ENCODE measurements at places on chromosomes 1 and 21.

- DNase-seq = peak; percentile 95
Measured at GRCh38 chr1:115062542-115063004, 26.7 kb downstream of the TSPAN2 start.

- DNase-seq = no peak
Measured at GRCh38 chr1:115479055-115479482, 141.0 kb upstream of the NGF start.

- DNase-seq = no peak
Measured at GRCh38 chr1:54080598-54081049, 27.2 kb downstream of the TCEANC2 start.

DNA sequence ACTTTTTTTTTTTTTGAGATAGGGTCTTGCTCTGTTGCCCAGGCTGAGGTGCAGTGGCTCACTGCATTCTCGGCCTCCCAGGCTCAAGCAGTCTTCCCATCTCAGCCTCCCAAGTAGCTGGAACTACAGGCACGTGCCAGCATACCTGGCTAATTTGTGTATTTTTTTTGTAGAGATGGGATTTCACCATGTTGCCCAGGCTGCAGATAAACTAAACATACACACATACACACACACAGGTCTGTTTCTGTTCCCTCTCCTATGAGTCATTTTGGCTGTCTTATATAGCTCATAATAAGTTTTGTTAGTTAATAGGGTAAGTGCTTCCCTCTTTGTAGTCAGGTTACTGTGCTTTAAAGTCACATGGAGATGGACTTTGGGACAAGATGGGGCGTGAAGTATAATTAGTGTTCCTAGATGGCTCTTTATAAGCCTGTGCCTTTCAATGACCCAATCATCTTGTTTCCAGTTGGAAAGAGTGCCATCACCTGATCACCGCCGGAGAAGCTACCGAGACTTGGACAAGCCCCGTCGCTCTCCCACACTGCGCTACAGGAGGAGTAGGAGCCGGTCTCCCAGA, 9.1 kb downstream of the PRPF38A start:
- DNase-seq = no peak

GRCh38 chr1:34840426-34840825, 19.1 kb downstream of the SMIM12 start:
- no peak for DNase-seq

DNA sequence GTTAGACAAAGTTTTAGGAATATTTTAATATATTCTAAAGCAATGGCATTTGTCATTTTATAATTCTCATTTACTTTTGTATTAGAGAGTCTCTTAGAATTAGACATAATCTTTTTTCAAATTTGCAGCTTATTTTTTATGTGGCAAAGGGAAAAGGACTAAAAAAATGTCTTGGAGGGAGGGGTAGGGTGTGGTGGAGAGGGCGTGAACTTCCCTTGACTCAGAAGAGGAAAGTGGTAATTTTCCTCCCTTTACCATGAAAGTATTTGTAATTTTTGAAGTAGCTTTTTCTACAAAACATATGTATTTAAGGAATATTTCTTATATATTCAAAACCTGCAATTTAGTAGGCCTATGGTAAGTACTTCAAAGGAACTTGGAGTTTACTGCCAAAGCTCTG, 6.9 kb upstream of the RABGAP1L start:
- no peak for DNase-seq

GRCh38 chr1:226402739-226403165, 5.1 kb downstream of the PARP1 start:
- DNase-seq = no peak

Data from activated naive CD4-positive, alpha-beta T cell treated with anti-CD3 and anti-CD28 coated beads, Interleukin-2, amount 10 ng/mL, durations not matched to agents 7 days and 5 days (primary cell).